ENCODE measurements at places on chromosomes 11 and 22.

- DNase-seq = peak; percentile 78
Observed at GRCh38 chr11:16404781-16405285, 48.5 kb upstream of the SOX6 start.

DNA sequence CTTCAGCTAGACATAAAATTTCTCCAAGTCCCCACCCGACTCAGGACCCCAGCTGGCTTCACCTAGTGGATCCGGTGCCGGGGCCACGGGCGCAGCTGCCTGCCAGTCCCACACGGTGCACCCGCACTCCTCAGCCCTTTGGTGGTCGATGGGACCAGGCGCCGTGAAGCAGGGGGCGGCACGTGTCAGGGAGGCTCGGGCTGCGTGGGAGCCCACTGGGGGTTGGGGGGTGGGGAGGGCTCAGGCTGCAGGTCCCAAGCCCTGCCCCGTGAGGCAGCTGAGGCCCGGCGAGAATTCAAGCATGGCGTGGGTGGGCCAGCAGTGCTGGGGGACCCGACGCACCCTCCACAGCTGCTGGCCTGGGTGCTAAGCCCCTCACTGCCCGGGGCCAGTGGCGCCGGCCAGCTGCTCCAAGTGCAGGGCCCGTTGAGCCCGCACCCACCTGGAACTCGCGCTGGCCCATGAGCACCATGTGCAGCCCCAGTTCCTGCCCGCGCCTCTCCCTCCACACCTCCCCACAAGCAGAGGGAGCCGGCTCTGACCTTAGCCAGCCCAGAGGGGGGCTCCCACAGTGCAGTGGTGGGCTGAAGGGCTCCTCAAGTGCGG is 747.0 kb downstream of the FAM181B start:
- no peak for DNase-seq

GRCh38 chr11:57638005-57638781 is 11.5 kb downstream of the YPEL4 start:
- DNase-seq = no peak

GRCh38 chr11:26225646-26226045 is 106.3 kb upstream of the ANO3 start:
- no peak for DNase-seq

GRCh38 chr11:67356864-67357561 is 3.7 kb upstream of the POLD4 start:
- DNase-seq = no peak

- DNase-seq = no peak
Observed at GRCh38 chr11:126481303-126481680, 125.8 kb downstream of the ST3GAL4 start.
